ENCODE measurements at places on chromosomes 11 and 22.

DNA sequence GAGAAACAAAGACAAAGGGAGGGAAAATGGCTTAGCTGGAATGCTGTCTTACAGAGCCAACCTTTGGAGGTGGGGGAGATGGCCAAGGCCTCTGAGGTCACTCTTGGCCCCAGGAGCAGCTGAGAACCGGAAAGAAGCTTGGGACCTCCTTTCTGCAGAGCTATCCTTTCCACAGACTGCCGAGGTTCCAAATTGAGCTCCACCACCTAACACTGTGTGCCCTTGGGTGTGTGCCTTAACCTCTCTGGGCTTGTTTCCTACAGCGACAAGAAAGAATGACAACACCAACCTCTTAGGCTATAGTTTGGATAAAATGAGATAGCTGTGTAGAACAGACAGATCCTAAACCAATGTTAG is 23.2 kb downstream of the RTN4RL2 start:
- no peak for DNase-seq

DNA sequence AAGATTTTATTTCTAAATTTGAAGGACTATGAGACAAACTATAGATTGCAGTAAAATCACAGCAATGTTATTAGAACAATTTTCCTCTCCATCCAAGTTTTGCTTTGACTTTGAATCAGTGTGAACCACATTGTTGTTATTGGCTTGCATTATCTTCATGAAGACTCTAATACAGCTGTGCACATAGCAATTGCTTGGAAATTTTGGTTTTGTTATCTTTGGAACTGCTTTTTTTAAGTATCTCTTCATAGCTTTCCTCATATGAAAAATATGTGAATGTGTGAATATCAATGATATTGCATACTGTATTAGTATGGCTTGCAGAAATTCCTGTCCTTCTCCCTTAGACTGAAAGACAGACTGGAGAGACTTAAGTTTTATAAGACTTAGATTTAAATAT is 666.6 kb downstream of the LUZP2 start:
- DNase-seq = no peak

GRCh38 chr22:24521791-24522245 is 26.7 kb downstream of the UPB1 start:
- peak; percentile 2 for DNase-seq

DNA sequence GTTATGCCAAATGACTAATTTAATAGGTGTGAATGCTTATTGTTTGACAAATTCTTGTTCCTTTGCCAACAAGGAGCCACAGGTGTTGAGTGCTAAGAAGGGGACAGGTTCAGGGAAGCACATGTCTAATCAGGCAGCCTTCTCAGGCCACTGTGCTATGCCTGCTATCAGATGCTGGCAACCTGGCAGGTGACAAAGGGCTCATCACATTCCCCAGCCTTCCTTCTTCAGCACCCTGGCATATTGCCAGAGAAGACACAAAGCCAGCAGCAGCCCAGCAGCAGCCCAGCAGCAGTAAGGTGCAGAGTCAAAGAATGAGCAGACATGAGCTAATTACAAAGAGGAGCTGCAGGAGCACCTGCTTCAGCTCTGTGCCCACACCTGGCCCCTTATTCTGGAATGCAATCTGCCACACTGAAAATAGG is 68.2 kb downstream of the GUCY1A2 start:
- DNase-seq = no peak

DNA sequence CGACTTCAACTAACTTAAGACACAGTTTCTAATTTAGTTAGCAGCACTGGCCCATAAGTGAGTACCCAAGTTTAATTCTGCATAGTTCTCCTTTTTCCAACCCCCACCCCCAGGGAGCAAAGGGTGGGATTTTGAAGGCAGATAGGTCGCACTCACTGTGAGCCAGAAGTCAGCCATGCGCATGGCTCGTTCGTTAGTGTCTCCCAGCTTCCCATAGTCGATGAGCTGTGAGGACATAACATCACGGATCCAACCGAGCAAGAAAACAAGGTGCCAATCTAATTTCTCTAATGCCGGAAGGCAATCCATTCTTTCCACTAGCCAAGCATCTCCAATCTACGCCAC is 577 bp downstream of the MRPL17 start:
- no peak for DNase-seq

GRCh38 chr11:37830529-37830928 is 1232.5 kb upstream of the RAG2 start:
- DNase-seq = no peak

DNA sequence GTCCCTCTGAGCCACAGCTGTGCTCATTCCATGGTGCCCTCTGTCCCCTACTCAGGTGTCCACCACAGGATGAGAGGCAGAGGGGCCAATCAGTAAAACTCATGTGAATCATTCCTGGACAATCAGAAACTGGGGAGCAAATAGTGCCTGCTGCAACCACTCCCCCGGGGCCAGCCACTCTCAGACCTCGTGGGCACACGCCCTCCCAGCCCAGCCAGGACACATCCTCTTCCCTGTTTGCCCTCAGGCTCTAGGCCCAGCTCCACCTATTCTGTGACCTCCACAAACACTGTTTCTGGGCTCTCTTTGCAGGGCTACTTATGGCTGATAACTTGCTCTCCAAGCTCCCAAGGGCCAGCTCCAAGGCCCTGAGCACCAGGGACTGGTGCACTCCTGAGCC is 14.0 kb upstream of the KCTD14 start:
- no peak for DNase-seq

GRCh38 chr22:37443977-37444376 is 16.7 kb upstream of the ELFN2 start:
- no peak for DNase-seq

DNA sequence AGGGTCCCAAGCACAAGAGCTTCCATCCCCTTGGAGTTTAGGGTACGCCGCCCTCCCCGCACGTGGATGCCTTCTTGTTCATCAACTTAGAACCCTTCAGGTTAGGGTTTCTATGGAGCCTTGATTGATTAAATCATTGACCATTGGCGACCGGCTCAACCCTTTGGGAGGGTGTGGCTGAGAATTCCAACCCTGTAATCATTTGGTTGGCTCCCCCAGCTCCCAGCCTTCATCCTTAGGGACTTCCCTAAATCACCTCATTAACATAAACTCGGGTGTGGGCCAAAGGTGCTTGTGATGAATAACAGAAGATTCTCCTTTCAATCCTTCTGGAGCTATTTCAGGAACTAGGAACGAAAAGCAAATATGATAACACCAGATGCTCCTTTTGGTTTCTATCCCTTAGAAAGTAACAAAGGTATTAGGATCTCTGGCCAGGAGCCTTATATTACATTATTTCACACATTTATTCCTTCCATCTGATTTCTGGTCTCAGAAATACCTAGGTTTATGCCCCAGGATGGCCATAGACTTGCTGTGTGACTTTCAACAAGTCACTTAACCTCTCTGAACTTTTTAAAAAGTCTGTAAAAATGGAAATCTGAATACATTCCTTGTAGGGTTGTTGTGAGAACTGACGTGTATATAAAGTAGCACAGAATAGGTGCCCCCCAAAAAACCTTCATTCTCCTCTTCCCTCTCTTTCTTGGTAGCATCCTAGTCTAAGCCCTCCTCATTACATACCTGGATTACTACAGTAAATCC is 26.8 kb downstream of the MCHR1 start:
- DNase-seq = no peak

- DNase-seq = no peak
Measured at GRCh38 chr22:25736378-25737011, 5.5 kb upstream of the MYO18B start.

DNA sequence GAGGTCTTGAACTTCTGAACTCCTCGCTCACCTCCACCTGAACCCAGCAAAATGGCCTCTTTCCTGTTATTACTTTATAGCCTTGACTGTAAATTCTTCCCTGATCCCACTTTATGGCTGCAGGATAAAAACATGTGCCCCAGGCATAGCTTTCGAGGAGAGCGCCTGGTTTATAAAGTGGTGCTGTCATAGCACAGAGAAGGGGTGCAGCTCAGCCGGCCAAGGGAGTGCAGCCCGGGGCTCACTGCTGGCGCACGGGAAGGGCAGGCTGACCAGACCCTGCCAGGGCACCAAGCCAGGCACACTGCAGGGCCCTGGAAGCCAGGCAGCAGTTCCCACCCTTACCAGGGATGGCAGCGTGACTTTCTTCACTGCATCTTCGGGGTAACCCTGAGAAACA is 50.9 kb downstream of the ISX start:
- DNase-seq = no peak

GRCh38 chr11:2748061-2748813 is 48.4 kb upstream of the KCNQ1OT1 start:
- DNase-seq = no peak

DNA sequence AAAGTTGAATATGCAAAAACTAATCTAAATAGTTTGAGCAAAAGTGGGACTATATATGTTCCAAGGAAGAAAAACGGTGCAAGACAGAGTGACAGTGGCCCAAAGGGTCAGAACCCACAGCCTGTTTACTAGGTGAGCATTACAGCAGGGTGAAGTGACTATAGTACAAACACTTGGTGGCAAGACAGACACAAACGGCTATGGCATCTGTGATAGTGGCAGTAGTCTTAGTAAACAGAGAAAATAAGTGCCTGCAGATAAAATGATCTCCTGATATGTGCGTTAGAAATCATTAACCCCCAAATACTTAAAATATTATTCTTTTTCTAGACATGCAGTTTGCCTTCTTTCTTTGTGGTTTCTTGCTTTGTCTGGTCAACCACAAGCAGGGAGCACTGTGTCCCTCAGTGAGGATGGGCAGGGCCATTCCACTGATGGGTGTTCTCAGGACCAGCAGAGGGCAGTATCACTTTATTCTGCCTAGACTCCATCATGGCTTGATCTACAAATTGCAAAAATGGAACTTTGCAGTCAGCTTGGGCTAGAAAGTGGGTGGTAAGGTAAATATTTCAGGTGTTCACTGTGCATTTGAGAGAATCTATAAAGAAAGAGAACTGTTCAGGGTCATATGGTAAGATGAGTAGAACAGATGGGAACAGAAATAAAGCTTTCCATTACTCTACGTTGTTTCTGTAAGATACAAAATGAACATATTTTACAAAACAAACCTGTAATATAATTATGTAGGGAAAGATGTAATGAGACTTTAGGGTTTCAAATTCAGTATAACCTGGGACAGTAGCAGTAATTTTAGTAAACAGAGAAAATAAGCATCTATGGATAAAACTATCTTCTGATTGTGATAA is 198.2 kb downstream of the SWAP70 start:
- DNase-seq = peak; percentile 24

- no peak for DNase-seq
Measured at GRCh38 chr22:46829941-46830715, 67.7 kb downstream of the TBC1D22A start.

All from stimulated activated naive CD4-positive, alpha-beta T cell treated with Interleukin-2 at 50 U/mL for 16 hours (primary cell).